ENCODE measurements at places on chromosomes 1 and 21.

- DNase-seq = no peak
These were observed 56.7 kb upstream of the GUCA2B start for GRCh38 chr1:42096554-42096953.

- no peak for DNase-seq
These were observed 267.6 kb downstream of the COL11A1 start for GRCh38 chr1:102840741-102841140.

- peak; percentile 48 for DNase-seq
These were observed 103.4 kb upstream of the VAMP3 start for GRCh38 chr1:7667625-7668218.

DNA sequence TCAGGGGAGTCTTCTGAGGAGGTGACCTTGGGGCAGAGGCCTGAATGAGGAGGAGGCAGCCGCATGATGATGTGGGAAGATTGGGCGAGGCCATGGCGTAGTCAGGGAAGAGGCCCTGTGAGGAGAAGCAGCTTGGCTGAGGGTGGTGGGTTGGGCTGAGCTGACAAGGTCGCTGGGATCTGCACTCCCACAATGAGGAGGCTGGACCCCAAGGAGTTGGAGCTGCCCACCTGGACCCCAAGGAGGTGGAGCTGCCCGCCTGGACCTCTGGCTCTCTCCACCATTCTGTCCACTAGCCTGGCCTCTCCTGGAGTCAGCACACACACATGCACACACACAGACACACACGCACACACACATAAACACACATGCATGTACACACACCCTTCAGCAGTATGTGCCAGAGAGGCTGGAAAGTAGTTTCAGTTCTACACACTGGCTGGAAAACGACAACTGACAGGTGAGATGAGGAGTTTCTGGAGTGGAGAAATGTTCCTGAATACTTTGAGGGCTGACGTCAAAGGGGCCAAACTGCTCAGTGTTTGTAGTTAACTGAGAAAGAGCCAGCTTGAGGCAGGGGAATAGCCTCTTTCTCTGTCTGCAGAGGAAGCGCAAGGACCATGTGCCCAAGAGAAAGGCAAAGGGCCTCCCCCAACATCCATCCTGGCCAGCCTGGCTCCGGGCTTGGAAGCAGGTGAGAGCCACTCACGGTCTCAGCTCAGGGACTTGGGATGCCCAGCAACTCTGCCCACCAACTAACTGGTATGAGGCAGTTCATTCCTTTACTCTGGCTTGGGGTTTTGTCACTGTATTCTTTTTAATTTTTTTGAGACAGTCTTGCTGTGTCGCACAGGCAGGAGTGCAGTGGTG lies 7.1 kb downstream of the SMPDL3B start:
- DNase-seq = no peak

DNA sequence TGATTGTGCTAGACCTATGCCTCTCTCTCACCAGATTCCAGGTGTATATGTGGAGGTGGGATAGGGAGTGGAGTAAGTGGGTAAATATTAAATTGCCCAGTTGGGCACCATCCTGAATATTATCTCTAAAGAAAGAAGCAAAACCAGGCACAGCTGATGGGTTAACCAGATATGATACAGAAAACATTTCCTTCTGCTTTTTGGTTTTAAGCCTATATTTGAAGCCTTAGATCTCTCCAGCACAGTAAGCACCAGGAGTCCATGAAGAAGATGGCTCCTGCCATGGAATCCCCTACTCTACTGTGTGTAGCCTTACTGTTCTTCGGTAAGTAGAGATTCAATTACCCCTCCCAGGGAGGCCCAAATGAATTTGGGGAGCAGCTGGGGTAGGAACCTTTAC lies at the start of gene FCER1A:
Gene FCER1A, plus strand, starts transcription at position 242 of the 400 bp plus-strand sequence. Its CDS starts 29 bp downstream, at position 271.
- DNase-seq = no peak

DNA sequence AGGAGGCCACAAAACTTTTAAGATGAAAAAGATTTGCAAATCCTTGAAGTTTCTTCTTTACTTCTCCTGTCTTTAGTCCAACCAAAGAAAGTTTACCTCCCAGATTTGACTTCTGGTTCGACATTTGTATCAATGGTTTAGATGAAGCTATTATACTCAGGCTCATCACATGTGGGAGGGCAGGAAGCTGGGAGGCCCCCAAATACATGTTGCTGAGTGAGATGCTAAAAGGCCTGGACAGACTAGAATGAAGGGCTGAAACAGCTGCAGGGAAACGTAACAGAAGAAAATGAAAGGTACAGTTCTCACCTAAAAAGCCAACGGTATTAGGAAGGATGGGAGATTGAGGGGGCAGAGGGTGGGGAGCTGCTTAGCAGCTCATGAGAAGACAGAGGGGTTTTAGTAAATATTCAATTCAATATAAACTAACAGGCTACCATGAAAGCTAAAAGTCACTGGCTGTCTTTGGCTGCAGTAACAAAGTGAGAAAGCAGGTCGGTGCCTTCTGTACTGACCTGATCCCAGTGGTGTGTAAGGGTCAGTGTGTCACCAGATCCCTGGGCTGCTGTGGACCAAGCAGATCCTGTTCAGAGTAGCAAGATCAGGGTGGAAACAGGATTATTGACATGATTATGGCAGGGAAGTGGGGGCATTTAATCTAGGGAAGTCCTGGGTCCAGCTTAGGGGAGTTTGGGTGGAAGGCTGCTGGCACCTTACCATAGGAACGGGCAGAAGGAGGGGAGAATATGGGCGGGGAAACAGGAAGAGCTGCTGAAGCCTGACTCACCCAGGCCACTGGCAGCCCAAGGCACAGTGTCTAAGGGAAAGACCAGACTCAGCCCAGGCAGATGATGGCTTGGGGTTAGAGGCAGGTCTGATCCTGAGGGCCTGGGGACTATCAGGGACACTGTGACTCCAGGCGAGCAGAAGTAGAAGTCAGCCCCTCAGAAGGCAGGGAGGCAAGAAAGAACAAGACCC lies 60.4 kb downstream of the KCNN3 start:
- no peak for DNase-seq

GRCh38 chr1:82578086-82578726 lies 777.5 kb downstream of the ADGRL2 start:
- DNase-seq = no peak

GRCh38 chr1:8006037-8006963 lies 19.8 kb downstream of the ERRFI1 start:
- no peak for DNase-seq

- DNase-seq = no peak
These were observed 9.5 kb downstream of the JAK1 start for GRCh38 chr1:64956733-64957441.

DNA sequence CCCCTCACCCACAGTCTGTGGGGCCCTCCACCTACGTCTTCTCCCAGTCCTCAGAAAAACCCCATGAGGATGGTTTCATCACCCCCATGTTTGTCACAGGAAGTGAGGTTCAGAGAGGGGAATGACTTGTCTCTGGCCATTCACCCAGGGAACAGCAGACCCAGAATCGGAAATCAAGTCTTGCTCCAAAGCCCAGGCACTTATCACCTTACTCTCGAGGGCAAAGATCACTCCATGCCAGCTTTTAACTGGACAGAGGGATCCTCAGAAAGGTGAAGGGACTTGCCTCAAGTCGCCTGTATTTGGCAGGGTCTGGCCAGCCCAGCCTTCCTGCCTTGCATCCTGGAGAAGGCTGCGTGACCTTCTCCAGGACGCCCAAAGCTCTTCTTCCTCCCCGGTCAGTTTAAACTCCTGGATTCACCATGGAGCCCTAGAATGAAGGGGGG lies 57.9 kb upstream of the SSBP3 start:
- DNase-seq = no peak

GRCh38 chr21:34611528-34611927 lies 3.4 kb downstream of the RCAN1 start:
- DNase-seq = no peak

Measured in activated CD8-positive, alpha-beta memory T cell treated with anti-CD3 and anti-CD28 coated beads for 1 hour (primary cell).